Posterior vena cava (tissue), 2 donors: ENCODE measurements at places on chromosomes 7 and 10. TPM values are rescaled to one million over a fixed set of nuclear protein-coding genes. Genes with fewer than 3 reads are reported as not detected.

DNA sequence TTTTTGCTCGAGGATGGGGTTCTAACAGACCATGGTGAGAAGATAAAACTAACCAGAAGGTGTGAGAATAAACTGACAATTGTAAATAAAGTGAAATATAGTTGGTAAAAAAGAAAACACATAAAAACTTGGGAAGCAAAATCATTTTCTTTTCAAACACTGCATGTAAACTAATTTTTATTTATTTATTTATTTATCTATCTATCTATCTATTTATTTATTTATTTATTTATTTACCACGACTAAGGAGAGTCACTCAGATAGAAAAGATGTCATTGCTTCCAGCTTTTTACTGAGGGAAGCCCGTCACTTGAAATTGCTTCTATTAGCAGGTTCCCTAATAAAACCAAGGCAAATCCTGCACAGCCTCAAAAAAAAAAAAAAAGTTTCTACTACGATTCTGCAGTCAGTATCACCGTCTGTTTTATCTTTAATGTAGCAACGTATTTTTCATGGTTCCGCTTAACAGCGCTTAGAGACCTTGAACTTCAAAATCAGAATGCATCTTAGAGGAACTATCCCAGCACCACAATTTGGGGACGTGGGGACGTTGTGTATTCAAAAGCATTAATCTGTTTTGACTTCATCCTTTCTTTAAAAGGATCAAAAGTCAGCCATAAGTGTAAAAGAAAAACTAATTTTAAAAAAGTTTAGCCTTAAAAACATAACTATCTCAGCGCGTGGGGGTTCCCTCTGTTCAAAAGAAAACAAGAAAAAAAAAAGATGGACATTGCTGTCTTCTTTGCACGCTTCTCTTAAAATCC, 33.3 kb upstream of the EBLN1 start:
- DNase-seq: no peak

The HOXA11 gene
- total RNA-seq: 0.51 TPM

- DNase-seq: no peak
Measured at GRCh38 chr7:107103369-107103768, 58.9 kb downstream of the PRKAR2B start.

- no peak for DNase-seq
Measured at GRCh38 chr10:114802177-114802576, 19.4 kb upstream of the FHIP2A start.

DNA sequence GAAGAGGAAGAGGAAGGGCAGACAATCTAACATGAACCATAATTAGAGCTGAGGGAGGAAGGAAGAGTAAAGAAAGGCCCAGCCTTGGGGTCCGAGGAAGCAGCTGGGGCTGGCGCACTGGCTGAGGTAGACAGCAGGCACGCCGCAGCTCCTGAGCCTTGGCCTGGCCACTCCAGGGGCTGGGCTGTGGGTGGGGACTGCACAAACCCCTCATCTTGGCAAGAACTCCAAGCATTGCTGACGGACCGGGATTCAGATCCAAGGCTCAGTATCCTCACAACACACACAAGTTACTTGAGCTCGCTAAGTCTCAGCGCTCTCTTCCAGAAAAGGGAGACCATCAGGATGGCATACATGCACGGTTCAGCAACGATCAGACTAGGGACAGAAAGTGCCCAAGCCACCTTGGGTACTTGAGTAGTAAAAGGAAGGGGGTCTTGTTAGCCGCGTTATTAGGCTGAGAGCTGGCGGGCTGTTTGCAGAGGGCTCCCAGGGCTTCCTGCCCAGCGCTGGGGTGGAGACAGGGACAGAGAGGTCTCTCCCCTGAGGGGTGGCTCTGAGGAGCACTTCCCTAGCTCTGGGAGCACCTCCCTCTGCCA, 4.5 kb downstream of the TNS3 start:
- no peak for DNase-seq

DNA sequence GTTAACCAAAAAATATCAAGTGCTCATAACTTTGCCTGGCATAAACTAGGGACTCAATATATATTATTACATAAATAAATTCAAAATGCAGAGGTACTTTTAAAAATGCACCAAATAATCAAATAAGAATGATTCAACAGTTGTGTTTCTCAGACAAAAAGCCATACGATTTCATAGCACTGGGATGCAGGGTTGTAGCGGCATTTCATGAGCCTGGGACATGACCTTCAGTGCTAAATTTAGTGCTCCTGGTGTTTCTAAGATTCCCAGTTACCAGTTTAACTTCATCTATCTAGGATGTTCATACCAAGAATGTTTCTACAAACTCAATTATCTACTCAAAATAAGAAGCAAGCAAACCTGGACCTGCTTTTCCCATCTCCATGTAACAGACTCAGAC, 4.0 kb downstream of the JAZF1 start:
- no peak for DNase-seq

The TNKS2 gene
- total RNA-seq: 29.8 TPM

The PRSS37 gene
- not detected for total RNA-seq

The GPR37 gene
- 0.19 TPM for total RNA-seq

The CLRN3 gene
- total RNA-seq: not detected

DNA sequence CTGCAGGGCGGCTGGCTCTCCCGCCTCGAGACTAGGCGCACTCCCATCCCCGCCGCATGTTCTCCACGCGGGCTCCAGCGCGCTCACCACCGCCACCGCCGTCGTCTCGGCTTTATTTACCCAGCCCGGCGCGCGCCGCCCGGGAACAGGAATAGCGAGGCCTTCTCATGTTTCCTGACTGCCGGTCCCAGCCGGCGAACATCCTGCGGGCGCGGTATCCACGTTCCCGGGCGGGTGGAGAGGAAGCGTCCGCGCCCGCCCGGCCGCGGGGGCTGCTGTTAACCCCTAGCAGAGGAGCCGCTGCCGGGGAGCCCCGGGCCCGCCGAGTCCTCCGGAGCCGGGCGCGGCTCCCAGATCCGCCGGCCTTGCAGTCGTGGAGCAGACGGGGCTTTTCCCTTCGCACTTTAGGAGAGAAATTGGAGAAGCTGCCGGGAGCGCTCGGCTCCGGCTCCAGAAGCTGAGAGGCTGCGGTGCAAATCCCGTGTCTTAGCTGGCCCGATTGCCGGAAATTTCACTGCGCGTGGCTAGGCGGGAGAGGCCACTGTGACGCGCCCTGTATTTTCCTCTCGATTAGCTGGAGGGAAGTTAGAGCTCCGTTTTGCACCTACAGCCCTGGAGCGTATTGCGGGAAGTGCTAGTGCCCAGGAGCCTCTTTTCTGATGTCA, at the start of gene MKX:
Gene MKX, minus strand, starts transcription at position 88 of the 665 bp plus-strand sequence. CDS start 2,404 bp downstream, outside the sequence.
- peak; percentile 94 for DNase-seq

DNA sequence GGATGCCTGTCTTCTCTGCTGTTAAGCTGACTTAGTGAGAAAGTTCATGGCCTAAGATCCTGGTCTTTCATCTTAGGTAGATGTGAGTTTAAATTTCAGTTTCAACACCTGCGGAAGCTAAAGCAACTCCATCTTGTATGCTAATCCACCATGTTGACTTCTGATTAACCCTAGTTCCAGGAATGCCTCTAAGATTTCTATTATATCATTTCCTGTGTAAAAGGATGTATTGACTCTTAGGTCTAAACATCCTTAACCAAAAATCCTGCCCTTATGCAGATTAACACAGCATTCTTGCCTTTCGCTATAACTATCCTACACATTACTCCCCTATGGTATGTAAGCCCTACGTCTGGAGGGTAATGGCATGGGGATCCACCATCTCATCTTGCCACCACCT, 94.4 kb upstream of the CCDC6 start:
- no peak for DNase-seq

GRCh38 chr7:52715701-52716100, 319.7 kb upstream of the POM121L12 start:
- no peak for DNase-seq

The GPR26 gene
- total RNA-seq: not detected

The NXPH1 gene
- not detected for total RNA-seq
